Osteocyte (in vitro differentiated cells): ENCODE measurements at places on chromosomes 12 and 14. TPM values are rescaled to one million over a fixed set of nuclear protein-coding genes. Genes with fewer than 3 reads are reported as not detected.

GRCh38 chr12:530308-530707 lies 70.6 kb downstream of the B4GALNT3 start:
- no peak for DNase-seq

- DNase-seq = peak; percentile 49
Measured at GRCh38 chr12:129788506-129789084, 115.2 kb downstream of the TMEM132D start.

GRCh38 chr12:131943389-131943788 lies 6.4 kb upstream of the EP400 start:
- DNase-seq = no peak

GRCh38 chr12:112808156-112808555 lies 16.6 kb downstream of the RPH3A start:
- DNase-seq = no peak

POTEG gene
- not detected in 2 replicates for total RNA-seq

GRCh38 chr14:36701132-36701531 lies 39.5 kb downstream of the PAX9 start:
- DNase-seq = no peak

DNA sequence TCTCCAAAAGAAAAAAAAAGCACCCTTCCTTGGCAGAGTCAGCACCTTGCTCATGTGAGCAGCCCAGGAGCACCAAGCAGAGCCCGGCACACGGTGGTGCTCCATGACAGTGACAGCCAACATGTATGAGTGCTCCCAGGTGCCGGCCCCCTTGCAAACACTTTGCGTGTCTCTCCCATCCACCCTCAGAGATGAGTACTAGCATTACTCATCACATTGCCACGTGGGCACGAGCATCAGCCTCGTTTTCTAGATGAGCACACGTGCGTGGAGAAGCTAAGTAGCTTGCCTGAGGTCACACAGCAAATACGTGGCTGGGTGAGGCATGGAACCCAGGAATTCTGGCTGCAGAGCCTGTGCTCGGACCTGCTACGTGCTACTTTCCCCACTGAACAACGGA lies 177.9 kb upstream of the PRMT8 start:
- DNase-seq = no peak

DNA sequence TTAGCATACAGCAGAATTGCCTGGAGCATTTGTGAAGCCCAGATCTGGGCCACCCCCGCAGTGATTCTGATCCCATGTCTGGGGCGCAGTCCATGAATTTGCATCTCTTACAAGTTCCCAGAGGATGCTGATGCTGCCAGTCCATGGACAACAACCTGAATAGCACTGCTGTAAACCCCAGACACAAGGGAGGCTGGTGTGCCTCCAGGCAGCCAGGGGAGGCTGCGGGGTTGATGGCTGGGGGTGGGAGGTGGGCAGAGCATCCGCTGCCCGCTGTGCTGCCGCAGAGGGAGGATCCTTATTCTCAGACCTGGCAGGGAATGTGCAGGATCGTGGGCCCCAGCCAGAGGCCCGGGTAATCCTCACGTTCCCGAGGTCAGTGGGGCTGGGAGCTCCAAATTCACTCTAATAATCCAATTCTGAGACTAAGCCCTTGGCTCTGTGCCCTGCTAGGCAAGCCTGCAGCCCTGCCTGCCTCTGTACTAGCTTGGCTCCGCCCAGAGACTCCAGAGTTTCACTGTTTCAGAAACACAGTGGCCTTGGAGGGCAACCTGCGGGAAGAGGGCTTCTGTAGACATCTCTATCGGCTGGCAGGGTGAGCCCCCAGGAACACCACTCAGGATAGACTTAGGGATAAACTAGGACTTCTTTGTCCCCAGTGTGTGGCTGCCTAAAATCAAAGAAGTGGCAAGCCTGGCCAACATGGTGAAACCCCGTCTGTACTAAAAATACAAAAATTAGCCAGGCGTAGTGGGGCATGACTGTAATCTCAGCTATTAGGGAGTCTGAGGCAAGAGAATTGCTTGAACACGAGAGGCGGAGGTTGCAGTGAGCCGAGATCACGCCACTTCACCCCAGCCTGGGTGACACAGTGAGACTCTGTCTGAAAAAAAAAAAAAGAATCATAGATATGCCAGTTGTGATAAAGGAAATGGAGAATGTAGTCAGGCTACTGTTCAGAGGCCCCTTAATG lies 17.8 kb upstream of the MLEC start:
- DNase-seq = no peak

- no peak for DNase-seq
Measured at GRCh38 chr12:62724947-62725451, 210.0 kb downstream of the PPM1H start.

- DNase-seq = no peak
Measured at GRCh38 chr12:102043928-102044327, 17.9 kb downstream of the WASHC3 start.

DNA sequence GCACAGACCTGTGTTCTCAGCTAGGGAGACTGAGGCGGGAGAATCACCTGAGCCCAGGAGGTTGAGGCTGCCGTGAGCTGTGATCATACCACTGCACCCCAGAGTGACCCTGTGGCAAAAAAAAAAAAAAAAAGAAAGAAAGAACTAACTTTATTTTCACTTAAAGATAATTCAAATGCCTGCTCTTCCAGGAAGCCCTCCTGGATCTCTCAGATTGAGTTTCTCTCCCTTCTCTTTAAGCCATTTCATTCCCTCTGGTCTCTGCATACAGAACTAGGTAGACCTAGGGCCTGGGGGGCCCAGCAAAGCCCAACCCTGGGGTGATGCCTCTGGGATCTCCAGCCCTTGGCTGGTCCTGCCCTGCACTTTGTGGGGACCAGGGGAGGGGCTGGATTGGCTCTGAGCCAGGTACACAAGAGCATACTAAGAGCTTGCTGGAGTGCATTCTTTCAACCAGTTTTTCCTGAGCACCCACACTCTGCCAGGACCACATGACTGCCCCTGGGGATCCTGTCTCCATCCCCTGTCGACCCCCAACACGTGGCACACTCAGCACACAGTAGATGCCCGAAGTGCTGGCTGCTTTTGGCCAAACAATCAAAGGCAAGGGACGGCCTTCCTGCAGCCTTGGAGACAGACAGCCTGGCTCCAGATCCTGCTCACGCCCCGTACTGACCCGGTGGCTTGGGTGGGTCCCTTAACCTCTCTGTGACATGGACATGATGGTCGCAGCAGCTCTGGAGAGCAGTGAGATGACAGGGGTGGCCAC lies 52.7 kb downstream of the CYP46A1 start:
- no peak for DNase-seq

DNA sequence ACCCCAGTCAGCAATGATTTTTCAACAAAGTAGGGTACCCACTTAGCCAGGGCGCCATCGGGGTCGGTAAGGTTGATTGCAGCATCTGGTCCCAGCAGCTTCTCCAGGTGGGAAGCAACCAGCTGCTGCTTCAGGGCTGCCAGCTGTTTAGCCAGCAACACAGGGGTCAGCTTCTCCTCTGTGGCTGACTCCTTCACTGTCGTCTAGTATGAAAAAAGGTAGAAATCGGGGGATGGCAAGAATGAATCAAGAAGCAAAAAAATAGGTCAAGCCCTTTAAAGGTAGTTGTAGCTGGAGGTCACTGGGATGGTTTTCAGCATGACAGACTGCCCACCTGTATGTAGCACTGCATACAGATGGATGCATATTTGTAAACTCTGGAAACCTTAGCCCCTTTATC lies 11.6 kb downstream of the MBD6 start:
- no peak for DNase-seq

GRCh38 chr14:67618617-67619063 lies 1.1 kb upstream of the ARG2 start:
- DNase-seq = no peak

DNA sequence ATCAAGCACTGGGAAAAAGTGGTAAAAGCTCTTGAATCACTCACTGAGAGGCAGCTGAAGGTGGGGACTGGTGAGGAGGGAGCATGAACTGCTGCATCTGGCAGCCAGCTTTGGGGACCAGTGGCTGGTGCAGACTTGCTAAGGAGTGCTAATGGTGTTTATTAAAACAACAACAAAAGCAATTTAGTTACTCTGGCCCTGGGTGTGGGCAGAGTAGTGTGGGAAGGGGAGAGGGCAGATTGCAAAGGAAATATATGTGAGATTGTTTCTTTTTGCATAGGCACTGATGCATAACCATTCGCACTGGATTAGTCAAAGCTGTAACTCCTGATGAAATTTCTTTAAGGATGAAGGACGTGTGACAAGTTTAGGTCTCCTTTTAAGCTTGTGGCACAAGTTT lies 8.1 kb downstream of the TXNRD1 start:
- no peak for DNase-seq

KHNYN gene
- total RNA-seq = 59.9 and 60.9 TPM in 2 replicates

CEBPE gene
- not detected in 2 replicates for total RNA-seq

DNA sequence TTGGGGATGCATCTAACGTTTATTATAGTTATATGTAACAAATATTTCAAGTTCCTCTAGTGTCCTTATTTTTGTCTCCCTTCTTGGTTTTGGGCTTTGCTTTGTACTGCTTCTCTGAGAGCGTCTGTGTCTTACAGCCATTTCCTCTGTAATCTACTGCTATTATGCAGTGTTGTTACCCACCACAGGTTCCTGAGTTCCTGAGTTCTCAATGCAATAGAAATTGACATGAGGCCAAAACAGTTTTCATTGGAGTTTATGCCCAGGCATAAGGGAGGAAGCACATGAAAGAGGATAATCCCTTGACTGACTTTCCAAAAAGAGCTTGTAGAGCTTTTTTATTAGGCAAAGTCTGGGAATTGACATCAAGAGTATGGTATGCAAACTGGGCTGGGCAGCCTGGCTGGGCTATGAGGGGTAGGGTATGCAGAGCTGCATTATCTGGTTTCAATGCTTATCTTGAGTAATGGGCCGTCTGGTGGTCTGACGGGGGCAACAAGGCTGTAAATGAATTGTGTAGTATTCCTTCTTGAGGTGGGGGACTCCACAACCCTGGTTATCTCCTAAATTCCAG lies 722.5 kb upstream of the ATXN7L3B start:
- DNase-seq = no peak

GRCh38 chr12:4717806-4718205 lies 2.4 kb upstream of the GALNT8 start:
- DNase-seq = no peak

DNA sequence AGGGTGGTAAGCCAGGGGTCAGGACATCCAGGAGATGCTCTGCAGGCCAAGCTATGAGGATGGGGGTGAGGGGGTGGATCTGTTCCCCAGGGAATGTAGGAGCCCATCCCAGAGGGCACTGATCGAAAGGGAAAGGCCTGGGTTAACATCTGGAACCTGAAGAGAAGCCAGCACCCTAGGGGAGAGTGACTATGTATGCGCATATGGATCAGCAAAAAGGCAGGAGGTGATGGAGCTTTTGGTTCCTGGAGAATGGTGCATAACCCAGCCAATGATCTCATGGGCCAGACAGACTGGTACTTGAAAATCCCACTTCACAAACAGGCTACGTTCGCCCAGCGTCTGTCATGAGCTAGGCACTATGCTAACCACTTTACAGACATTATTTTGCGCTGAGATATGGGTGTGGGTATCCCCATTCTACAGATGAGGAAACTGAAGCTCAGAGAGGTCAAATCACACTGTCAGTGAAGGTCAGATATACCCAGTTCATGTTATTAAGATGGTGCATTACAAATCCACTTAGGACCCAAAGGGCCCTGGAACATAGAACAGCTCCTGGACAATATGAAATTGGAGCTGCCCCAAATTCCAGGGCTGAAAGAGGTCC lies 1.6 kb downstream of the CCDC63 start:
- no peak for DNase-seq

GRCh38 chr14:93832081-93832480 lies 43.8 kb upstream of the PRIMA1 start:
- DNase-seq = no peak

- no peak for DNase-seq
Measured at GRCh38 chr12:93297032-93297431, 80.7 kb upstream of the NUDT4 start.

CCDC60 gene
- not detected in 2 replicates for total RNA-seq

GRCh38 chr12:57887631-57888408 lies 41.3 kb upstream of the CTDSP2 start:
- no peak for DNase-seq

ZFYVE1 gene
- 38.1 and 41.5 TPM in 2 replicates for total RNA-seq

GRCh38 chr14:91801358-91801757 lies 66.0 kb downstream of the TC2N start:
- DNase-seq = no peak

GRCh38 chr12:77076886-77077285 lies 11.5 kb upstream of the E2F7 start:
- no peak for DNase-seq

DNA sequence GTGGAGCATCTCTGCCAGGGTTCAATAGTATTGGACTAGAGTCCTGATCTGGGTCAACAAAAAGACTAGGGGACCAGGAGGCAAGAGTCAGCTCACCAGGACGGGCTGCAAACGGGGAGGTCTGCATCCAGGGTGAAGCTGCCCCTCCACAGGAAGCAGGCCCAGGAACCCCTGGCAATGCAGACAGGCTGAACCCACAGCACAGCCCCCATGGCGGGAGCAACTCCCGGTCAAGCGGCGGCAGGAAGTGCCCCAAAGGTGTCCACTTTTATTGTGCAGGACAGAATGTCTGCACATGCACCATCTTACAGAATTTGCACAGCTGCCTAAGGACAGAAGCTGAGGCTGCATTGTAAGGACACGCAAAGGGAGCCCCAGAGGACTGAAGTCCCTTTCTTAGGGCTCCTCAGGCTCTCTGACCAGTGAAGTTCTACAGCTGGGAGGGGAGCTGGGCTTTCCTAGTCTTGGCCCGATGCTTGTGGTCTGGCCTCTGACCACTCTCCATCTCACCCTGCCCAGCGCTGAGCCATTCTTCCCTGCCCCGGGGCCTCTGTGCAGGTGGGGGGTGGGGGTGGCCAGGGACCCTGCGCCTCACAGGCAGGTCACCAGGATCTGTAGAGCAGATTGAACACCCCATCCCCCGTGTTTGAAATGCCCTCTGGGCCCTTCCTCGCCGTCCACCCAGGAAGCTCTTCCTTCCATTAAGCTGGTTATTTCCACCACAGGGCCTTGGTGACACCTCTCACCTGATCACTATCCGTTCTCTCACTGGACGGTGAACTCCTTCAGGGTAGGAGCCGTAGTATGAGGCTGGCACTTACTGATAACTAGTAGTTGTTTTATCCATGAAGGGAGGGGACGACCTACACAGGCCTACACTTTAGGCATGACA lies 75.9 kb downstream of the NINJ2 start:
- DNase-seq = no peak

GRCh38 chr14:25570483-25570882 lies 520.5 kb upstream of the STXBP6 start:
- no peak for DNase-seq

GNB3 gene
- total RNA-seq = 8.3 and 10.6 TPM in 2 replicates

- DNase-seq = no peak
Measured at GRCh38 chr12:80192087-80192486, 92.8 kb downstream of the OTOGL start.

GRCh38 chr14:59159169-59159568 lies 29.3 kb upstream of the DAAM1 start:
- no peak for DNase-seq

STAB2 gene
- not detected in 2 replicates for total RNA-seq
